Caki2 (cell line): ENCODE measurements at places on chromosomes 5 and 9.

DNA sequence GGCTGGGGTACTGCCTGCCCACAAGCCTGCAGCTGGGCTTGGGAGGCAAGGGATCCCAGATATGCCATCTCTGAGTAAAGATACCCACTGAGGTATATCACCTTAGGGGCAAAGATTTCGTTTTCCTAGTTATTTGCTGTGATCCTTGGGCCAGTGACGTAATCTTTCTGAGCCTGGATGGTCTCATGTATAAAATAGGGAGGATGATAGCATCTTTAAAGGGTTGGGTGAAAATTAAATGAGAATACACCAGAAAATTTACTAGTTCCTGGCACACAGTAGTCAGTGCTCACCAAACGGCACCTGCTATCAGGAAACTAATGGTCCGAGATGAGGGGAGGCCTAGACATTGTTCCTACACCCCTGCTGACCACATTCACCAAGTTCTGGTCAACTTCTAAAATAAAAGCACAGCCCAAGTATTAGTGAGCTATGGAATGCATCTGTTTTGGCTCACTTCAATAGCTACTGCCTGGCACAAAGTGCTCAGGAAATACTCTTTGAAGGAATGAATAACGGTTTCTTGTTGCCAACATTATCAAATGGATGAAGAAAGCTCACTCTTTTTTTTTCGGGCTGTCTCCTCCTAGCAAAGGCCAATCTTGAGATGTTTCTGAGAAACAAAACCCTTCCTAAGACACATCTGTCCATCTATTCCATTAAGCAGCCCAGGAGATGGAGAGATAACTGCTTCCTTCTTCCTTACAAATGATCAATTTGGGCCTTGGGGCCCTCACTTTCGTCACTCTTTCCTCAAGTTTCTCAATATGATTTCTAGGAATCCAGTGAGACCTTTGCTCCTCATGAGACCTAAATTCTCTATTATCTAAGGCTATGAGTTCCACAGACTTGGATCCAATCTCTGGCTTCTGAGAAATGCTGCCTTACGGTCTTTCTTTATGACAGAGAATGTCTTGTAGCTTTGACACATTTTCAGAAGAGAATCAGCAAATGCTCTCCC, 98.2 kb downstream of the DPYSL3 start:
- no peak for DNase-seq

GRCh38 chr5:105754056-105754455, 1916.7 kb downstream of the EFNA5 start:
- DNase-seq: no peak

DNA sequence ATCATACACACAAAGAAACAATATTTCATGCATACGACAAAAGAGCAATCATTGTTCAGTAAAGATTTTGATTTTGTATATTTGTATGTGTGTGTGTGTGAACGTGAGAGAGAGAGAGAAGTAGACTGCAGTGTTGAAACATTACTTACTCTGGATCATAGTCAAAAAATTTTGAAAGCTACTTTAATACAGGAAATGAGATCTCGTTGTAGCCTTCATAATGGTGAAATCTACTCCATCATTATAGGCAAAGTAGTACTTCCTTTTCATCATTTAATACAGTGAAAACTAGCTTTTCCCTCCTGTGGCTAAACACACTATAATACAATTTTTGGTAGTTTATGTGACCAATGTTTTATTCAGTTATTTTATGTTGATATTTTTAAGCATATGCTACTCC, 1427.7 kb upstream of the C9orf72 start:
- no peak for DNase-seq

GRCh38 chr5:15695215-15695731, 195.3 kb downstream of the FBXL7 start:
- no peak for DNase-seq

DNA sequence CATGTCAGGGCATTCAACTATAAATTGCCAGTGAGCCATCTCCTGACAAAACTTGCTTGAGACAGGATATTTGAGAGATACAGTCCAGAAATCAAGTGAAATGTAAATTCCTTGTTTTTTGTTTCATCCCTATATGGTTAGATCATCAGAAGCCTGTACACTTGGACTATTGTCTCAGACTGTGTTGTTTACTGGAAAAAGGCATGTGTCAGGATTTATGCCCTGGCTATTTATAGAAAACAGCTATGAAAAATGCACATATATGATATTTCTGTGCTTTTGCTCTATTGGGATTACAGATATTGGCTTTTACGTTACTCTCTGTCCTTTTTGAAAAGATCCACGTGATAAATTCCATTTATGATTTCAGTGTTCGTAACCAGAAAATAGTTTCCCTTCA, 44.2 kb downstream of the IL31RA start:
- no peak for DNase-seq

DNA sequence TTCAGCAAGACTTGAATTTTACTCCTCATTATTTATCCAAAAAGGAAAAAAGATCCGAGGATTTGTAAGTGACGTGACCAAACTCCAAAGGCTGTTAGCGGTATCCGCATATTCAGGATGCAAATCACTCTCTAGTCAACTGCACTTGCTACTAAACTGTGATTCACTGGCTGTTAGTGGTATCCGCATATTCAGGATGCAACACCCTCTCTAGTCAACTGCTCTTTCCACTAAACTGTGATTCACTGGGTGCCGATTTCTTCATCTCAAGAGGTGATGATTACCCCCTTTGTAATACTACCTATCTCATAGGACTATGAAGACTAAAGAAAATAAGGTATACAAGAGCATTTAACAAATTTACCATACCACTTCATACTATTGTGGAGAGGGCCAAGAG, 5.7 kb downstream of the MAPKAP1 start:
- peak; percentile 65 for DNase-seq

DNA sequence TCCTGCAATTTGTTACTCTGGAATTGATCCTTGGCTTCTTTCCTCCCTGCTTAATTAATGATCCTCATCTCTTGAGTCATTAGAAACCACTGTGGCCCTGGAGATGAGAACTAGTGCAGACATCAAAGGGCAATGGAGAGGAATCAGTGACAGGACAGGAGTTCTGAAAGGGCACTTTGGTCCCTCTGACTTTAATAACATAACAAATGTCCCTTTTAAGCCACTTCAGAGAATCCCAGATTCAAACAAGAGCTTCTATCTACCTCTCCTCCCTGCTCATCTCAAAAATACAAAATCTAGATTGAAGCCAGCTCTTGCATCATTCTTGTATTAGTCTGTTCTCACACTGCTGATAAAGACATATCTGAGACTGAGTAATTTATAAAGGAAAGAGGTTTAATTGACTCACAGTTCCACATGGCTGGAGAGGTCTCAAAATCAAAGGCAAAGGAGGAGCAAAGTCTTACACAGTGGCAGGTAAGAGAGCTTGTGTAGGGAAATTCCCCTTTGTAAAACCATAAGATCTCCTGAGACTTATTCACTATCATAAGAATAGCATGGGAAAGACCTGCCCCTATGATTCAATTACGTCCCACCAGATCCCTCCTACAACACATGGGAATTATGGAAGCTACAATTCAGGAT, 139.1 kb downstream of the PLPPR1 start:
- no peak for DNase-seq

DNA sequence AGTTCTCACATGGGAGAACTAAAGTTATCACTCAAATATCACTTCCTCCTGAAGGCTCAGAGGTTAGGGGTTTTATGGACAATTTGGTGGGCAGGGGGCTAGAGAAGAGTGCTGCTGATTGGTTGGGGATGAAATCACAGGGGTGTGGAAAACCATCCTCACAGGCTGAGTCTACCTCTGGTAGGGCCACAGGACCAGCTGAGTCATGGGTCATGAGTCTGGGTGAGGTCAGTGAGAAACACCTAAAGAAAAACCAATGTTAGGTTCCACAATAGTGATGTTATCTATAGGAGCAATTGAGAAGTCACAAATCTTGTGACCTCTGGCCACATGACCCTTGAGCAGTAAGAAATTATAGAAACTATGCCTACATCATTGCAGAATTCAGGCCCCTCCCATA, 203.3 kb upstream of the TARS1 start:
- no peak for DNase-seq

DNA sequence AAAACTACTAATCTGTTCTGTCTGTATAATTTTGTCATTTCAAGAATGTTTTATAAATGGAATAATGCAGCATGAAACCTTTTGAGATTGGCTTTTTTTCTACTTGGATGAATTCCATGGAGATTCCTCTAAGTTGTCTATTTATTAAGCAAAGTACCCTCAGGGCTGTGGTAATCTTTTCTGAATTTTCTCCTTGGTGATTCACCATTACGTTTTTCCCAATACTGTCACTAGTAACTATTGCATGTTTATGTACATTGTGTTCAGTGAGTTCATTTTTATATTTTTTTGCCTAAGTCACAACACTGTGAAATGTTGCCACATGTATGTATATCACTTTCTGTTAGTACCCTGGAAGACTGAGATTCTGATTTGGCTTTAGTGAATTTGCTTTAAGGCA, 177.0 kb upstream of the GRIN3A start:
- DNase-seq: no peak

- DNase-seq: no peak
These were observed 164.7 kb upstream of the TARS1 start for GRCh38 chr5:33275921-33276627.

- DNase-seq: no peak
These were observed 678.8 kb upstream of the KLF4 start for GRCh38 chr9:108168236-108168850.

- peak; percentile 59 for DNase-seq
These were observed 764 bp upstream of the VDAC1 start for GRCh38 chr5:134005417-134006061.

DNA sequence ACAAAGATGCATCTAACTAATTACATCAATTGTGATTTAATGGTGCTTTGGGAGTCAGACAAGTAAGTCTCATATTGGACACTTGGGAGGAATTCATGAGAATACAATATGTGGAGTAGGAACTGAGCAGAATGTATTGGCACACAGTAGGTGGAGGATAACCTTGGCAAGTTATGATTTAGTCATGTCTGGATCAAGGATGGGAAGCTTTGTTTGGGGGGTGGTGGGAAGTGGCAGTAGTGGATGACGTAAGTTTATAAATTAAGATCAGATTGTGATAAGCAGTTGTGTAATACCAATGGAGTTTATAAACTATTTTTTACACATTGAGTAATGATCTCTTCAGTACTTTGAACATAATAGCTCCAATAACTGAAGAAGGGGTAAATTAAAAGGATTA, 67.0 kb downstream of the SGCD start:
- DNase-seq: no peak

GRCh38 chr9:110443146-110443865, 105.6 kb upstream of the TXNDC8 start:
- DNase-seq: peak; percentile 4

- DNase-seq: no peak
These were observed 43.8 kb upstream of the GOLPH3 start for GRCh38 chr5:32217886-32218396.

DNA sequence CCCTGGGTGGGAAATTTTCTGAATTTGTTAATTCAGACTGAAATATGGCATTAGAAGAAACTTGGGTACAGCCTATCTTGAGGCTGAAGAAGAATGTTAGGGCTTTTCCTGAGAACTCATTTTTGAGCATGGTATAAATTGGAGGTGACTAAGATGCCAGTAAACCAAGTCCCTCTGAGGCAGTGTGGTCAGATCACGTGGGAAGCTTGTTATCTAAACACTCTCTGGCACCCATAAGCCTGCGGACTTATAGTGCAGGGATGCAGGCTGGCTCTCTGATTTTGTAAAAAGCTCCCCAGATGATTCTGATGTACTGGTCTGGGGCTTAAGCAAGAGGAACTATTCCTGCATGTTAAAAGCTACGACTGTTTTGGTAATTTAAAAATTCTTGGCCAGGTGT, 34.3 kb downstream of the MTMR12 start:
- DNase-seq: no peak

DNA sequence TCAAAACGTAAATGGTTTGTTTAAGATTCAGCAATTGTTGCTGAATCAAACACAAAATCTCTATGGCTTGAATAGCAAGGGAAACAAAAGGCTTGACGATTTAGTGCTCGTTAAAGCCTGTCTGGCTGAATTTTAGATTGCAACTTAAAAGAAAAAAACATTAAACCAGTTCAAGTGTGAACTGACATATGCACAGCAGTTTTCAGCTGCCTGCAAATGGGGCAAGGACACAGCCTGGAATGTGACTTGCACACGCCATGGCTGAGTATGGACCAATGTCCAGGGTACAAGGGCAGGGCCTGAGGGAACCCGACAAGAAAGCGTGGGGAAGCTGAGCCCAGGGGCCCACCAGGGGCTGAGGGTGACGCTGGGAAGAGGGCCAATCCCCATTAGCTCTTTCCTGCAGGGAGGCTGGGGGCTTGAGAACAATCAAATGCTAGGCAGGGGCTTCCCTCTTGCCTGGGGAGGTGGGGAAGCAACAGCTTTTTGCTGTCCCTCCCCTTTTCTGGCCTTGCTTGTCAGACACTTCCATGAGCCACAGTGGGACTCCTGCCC, 89.6 kb upstream of the LRRTM2 start:
- DNase-seq: no peak

- DNase-seq: no peak
These were observed 188.3 kb upstream of the NMUR2 start for GRCh38 chr5:152593388-152593787.

DNA sequence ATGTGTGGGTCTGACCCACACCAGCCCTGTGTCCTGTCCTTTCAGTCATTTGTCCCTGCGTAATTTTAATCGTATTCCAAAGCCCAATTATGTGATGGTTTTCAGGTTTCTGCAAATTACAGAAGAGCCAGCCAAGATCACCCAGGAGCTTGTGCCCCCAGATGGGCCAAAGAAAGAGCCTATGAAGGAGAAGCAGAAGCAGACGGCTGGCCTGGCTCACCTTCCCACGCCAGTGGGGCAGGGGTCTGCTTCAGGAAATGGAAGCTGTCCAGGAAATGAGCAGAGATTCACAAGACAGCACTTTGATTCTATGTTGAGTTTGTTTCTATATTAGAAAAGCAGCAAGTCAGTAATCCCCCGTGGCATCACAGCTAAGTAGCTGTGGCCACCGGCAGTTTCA, 11.7 kb downstream of the S1PR3 start:
- DNase-seq: no peak

DNA sequence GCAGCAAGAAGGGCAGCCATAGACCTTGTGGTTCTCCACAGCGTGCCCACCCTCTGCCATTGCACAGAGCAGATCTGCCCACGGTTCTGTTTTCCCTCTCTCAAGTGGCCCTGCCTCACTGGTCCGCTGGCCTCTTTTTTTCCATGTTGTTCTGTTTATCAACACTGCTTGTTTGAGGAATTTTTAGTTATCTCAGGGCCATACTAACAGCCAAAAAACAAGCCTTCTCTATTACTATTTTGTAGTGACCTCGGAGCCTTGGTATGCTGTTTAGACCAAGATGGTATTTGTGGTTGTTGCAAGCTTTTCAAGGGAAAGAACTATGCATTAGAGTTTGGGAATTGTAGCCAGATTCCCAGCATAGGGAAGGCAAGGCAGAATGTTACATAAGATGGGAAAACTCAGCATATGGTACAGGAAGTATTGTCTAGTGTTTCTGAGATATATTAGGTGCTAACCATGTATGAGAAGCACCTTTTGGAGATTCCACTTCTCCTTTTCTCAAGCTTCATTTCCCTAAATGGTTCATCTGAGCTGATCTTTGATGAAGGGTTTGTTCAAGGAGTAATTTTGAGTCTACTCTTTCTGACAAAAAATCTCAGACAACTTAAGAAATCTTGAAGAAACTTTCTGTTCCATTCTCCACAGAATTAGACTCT, 54.3 kb downstream of the NUP214 start:
- peak; percentile 17 for DNase-seq

GRCh38 chr9:7174884-7175283, 417.1 kb downstream of the KDM4C start:
- peak; percentile 2 for DNase-seq

- DNase-seq: no peak
These were observed 32.2 kb upstream of the OR2S2 start for GRCh38 chr9:35990155-35990554.

- DNase-seq: peak; percentile 89
These were observed 45.2 kb downstream of the CYSTM1 start for GRCh38 chr5:140220032-140220697.

GRCh38 chr5:38681029-38681706, 124.7 kb upstream of the LIFR start:
- no peak for DNase-seq
